Upper lobe of right lung (tissue), 1 donor: ENCODE measurements at places on chromosomes 7 and 10. TPM values are rescaled to one million over a fixed set of nuclear protein-coding genes. Genes with fewer than 3 reads are reported as not detected.

Gene GSDME
- 13.4 TPM for total RNA-seq

DNA sequence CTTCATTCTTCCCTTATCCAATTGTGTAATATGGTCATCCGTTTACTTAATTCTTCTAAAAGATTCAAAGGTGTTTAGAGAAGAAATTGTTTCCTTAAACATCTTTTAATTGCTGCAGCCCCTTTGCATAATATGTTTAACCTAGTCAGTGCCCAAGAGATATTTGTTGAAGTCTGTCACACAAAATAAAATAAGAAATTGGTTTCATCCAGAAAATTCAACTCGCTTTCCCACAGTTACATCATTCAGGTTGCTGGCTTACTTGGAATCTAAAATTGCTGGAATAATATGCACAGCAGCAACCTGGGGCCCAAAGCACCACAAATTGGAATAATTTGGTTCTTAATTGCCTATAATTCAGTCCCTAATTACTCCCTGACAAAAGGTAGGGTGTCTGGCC lies 155.1 kb upstream of the ETV1 start:
- DNase-seq = no peak
- H3K27ac ChIP-seq = no peak overlapping the region
- H3K4me1 ChIP-seq = no peaks in the 10 kb centered on the region
- H3K27me3 ChIP-seq = no peaks in the 10 kb centered on the region

Gene BLVRA
- total RNA-seq = 104 TPM

Gene IGF2BP3
- 3.3 TPM for total RNA-seq
